ENCODE measurements at places on chromosomes 5 and 9.
A peak's percentile ranks its signal among the peaks of the same experiment; 100 is the strongest.

DNA sequence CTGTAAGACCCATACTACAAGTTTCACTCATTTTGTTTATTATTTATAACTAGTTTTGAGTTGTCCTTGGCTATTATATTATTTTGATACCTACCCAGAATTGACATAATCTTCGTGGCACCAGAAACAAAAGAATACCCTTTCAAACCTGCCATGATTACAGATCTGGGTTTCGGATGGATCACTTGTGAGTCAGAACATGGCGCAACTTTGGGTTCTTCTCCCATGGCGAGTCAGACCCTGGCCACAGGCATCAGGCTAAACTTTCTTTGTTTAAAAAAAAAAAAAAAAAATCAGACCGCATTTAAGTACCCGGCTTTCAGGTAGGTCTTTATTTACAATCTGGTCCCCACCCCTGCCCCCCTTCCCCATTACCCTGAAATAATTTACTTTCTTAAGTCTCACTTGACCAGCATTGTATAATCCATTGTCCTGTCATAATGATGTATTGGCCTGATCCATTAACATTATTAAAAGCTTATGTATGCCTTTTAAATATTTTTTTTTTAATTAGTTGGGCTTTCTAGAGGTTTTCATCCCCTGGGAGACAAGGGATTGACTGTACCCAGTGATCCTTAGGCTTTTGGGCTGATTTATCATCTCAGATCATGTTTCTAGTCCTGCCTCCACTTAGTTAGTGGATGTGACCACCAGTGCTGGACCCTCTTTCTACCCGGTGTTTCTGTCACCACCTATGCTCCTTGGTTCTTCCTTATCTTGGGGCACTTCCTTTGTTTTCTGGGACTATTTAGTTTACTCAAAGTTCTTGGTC is 43.9 kb downstream of the F2RL2 start:
- peak; percentile 8 for DNase-seq

- DNase-seq = no peak
These were observed 10.2 kb upstream of the SLC25A51 start for GRCh38 chr9:37914154-37914551.

- no peak for DNase-seq
These were observed 79.0 kb downstream of the COL23A1 start for GRCh38 chr5:178511172-178511571.

DNA sequence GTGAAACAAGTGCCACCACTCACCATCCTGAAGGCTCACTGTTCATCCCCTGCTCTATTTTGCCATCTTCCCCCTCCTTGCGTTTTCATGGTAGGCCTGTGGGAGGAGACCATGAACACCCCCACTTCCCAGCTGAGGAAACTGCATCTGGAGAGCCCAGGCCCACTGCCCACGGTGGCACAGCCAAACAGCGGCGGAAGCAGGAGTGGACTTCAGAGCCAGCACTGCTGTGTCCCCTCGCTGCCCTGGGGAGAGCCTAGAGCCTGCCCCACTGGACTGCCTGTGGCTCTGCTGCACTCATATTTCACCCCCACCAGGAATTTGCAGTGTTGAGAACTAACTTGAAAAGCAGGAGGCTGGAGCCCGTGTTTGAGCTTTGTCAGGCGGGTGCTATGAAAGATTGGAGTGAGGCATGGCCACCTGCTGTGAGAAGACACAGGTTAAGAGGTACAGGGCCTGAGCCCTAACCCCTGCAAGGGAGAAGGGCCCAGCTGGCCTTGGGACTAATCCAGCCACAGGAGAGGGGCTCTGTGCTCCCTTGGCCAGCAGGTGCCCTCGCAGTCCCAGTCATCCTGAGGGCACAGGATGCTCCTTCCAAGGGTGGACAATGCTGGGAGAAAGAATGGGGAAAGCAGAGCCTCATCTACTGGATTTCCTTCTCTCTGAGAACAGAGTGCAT is 79.0 kb downstream of the MACROH2A1 start:
- no peak for DNase-seq

GRCh38 chr9:32551276-32552051 is 663 bp upstream of the SMIM27 start:
- peak; percentile 80 for DNase-seq

GRCh38 chr5:127353796-127354195 is 63.2 kb downstream of the MEGF10 start:
- no peak for DNase-seq

GRCh38 chr9:88143957-88144625 is 5.8 kb upstream of the SPATA31C2 start:
- no peak for DNase-seq

DNA sequence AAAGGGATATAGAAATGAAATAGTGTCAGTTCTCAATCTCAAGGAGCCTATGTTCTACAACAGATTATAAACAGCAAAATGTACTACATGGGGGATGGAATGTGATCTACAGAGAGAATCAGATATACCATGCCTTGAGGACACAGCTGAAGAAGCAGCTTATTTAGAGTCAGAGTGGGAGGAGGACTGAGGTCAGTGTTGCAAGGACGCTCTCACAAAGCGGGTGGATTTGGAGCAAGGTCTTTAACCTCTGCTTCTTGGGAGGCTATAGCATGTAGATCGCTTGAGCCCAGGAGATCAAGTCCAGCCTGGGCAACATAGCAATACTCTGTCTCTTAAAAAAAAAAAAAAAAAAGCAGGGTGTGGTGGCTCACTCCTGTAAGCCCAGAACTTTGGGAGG is 32.8 kb upstream of the PLIN2 start:
- no peak for DNase-seq

GRCh38 chr9:3586066-3586465 is 60.3 kb upstream of the RFX3 start:
- no peak for DNase-seq

DNA sequence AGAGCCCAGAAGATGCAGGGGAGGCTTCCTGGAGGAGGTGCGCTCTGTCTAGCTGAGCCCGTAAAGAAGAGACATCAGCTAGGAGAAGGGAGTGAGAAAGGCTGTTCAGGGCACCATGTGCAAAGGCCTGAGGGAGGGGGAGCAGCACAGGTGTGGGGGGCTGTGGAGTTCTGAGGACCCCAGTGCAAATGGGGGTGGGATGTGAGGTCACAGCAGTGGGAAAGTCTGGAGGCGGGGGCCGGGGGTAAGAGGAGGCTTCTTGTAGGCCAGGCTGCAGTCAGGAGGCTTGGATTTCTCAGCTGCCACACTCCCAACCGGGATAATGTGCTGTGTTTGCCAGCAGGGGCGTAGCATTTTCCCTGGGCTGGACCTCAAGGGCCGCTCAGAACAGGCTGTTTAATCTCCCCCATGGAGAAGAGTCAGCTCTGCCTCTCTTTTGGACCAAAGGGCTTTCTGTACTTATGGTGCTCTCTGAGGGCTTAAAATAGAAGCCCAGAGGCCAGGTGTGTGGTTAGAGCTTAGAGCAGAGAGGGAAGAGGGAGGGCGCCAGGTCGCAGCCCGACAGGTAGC is 5.7 kb downstream of the NEURL1B start:
- no peak for DNase-seq

GRCh38 chr9:86054695-86055094 is 44.7 kb downstream of the GOLM1 start:
- DNase-seq = no peak

GRCh38 chr5:178314061-178314660 is 81.6 kb upstream of the PHYKPL start:
- DNase-seq = no peak

DNA sequence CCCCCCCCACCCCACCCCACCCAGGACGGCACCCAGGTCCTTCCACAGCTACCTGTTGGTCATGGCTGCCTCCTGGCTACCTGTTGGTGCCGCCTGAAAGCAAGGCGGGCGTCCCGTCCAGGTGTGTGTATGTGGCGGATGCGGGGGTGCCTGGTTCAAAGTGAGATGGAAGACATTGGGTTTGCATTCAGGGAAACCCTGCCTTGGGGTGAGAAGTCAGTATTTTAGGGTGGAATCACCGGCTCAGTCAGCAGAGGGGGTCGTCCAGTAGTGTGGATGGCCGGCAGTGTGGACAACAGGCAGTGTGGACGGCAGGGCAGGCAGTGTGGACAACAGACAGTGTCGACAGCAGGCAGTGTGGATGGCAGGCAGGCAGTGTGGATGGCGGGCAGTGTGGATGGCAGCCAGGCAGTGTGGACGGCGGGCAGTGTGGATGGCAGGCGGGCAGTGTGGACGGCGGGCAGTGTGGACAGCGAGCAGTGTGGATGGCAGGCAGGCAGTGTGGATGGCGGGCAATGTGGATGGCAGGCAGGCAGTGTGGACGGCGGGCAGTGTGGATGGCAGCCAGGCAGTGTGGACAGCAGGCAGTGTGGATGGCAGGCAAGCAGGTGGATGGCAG is 28.0 kb downstream of the NKD2 start:
- no peak for DNase-seq

DNA sequence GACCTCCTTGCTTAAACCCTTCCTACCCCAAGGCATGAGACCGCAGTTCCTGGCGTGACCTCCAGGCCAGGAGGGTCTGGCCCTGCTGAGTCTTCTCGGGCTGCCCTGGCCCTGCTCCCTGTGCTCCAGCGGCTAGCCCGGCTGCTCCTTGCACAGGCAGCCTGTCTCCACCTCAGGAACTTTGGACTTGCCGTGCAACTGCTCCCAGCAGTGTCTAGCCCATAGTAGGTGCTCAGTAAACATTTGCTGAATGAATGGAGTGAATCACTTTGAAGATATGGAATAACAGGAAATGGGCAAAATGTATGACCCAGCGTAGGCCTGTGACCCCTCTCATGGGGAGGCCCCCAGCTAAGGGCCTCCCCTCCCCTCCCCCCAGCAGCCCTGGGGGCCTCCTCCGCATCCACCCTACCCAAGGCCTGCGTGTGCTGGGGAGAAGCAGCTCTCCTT is 127.1 kb downstream of the ZNF354C start:
- no peak for DNase-seq

GRCh38 chr9:68955330-68955729 is 58.6 kb downstream of the PRKACG start:
- no peak for DNase-seq

GRCh38 chr5:37554938-37555337 is 175.8 kb downstream of the WDR70 start:
- no peak for DNase-seq

- no peak for DNase-seq
These were observed 35.5 kb downstream of the PLPP7 start for GRCh38 chr9:131324736-131325679.

- no peak for DNase-seq
These were observed 3.5 kb downstream of the NFX1 start for GRCh38 chr9:33293782-33294181.

GRCh38 chr5:96492459-96493047 is 59.5 kb upstream of the PCSK1 start:
- no peak for DNase-seq

DNA sequence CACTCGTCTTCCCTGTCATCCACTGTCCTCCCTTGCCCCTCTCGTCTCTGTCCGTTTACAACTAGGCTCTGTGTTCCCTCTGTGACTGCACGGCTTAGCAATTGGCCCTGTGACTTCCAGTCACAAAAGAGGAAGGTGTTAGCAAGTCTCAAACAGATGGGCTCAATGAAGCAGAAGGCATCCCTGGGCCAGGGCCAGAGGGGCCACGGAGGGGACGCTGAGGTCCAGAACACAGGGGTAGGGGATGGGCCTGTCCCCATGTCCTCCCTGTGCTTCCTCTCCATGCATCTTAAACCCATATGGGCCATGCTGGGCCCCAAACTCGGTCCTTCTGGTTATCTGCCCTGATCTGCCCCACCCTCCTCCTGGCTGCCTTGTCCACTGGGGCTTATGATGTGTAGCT is at the start of gene CD72:
CD72 (minus strand) TSS at position 89 of the 403 bp plus-strand sequence. CDS start 110 bp downstream, outside the sequence.
- DNase-seq = no peak

- no peak for DNase-seq
These were observed 24.5 kb downstream of the CDC42SE2 start for GRCh38 chr5:131288328-131288727.

DNA sequence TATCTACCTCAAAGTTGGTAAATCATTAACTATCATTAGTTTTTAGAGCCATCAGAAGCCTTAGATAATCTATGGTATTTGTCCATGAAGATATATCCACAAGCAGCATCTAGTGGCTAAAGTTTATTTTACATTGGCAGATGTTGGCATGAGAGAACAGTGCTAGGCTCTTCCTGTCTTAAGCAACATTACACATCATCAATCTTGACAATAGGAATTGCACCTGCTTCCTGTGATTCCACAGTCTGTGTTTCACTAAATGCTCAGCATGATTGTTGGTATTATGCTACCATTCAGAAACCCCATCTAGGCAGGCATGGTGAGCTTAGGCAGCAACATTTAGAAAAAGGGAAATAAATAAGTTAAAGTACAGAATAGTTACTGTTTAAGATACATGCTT is 246.6 kb downstream of the SLCO4C1 start:
- DNase-seq = no peak

- DNase-seq = peak; percentile 30
These were observed 30.3 kb downstream of the FGF1 start for GRCh38 chr5:142655339-142656267.

DNA sequence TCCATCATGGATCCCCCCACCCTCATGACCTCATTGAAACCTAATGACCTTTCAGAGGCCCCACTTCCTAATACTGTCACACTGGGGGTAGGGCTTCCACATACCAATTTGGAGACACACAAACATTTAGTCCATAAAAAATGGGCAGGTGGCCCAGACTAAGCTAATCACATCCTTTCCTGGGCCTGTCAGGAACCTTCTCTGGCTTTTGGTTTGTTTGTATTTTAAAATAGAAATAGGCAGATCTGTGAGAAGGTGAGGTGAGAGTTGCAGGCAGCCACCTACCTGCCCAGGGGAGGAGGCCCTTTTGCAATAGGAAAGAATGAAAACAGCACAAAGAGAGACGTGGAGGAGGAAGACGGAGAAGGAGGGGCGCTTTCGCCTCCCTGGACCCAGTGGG is 90.2 kb upstream of the BOD1 start:
- DNase-seq = no peak

DNA sequence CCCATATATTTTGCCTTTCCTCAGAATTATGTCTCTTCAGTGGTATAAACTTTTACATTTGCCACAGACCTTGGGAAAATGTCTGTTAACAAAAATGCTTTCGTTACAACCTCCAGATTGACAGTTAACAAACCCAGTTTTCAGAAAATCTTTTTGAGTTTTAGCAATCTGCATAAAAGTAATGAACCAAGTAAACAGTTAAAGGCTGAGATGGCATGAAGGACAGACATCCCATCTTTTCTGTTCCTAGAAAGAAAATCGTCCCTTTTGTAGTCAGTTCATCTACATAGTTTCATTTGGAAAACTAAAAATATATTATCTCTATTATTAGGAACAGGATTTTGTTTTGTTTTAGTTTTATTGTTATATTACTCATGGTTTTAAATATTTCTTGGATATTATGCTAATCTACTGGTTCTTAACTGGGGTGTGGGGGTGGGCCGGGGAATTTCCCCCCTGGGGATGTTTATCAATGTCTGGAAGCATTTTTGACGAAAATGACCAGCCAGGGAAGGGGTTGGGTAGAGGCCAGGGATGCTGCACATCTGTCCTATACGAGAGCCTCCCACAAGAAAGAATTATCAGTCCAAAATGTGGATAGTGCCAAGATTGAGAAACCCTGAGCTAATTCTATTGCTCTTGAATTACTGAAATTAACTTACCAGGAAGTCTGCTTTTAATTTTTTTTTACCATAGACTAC is 11.9 kb downstream of the FYB1 start:
- DNase-seq = no peak

DNA sequence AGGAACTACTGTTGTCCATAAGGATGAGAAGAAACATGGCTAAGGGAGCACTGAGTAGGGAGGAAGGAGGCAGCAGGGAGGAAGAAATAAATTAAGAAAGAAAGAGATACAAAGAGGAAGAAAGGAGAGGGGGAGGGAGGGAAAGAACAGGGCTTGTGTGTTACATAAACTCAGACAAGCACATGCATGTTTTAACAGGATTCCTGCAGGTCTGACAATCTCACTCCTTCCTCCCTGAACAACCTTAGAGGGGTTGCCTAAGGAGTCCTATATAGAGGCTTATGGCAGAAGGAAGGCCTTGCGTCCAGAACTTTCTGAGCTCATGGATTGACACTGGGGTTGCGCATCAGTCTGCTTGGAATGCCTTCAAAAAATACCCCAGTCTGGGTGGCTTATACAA is 4.2 kb upstream of the KCNIP1 start:
- no peak for DNase-seq

Measured in kidney glomerular epithelial cell (primary cell).